T-helper 2 cell (primary cell): ENCODE measurements at places on chromosomes 5 and 9.

DNA sequence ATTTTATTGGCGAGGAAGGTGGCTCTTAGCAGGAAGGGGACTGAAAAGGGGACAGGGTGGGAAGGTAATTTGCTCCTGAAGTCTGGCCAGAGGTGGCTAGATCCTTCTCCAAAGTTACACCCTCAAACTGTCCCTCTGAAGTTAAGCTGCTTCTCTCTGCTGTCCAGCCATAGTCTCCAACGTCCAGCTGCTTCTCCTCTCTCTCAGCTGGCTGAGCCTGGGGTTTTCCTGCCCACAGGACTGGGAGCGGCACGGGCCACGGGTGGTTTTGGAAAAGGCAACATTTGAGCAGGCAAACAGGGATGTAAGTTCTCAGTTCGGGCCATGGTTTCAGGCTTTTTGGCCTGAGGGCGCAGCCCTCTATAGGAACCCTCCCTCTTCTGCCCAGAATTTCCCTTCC, 128.3 kb downstream of the YIPF5 start:
- no peak for DNase-seq

- no peak for DNase-seq
Observed at GRCh38 chr5:1053391-1054017, 44.9 kb downstream of the NKD2 start.

GRCh38 chr9:131279863-131280570, 3.7 kb upstream of the FAM78A start:
- no peak for DNase-seq

- no peak for DNase-seq
Observed at GRCh38 chr5:329121-329735, 7.7 kb downstream of the AHRR start.

DNA sequence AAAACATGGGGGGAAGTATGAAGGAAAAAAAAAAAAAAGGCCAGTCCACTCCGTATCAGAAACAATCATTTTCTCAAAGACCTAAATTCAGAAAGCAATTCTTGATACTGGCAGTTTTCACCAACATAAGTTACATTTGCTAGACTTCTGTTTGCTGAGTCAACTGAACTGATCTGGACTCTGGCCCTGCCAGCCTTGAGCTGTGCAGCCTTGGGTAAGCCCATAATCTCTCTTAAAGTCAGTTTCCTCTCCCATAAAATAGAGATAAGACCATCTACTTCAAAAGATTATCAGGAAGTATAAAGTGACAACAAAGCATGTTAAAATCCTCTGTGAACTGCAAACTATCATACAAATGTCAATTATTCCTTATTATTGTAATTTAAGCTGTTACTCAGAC, 106.8 kb downstream of the MAPKAP1 start:
- no peak for DNase-seq

- DNase-seq = no peak
Observed at GRCh38 chr9:2227144-2227867, 212.2 kb downstream of the SMARCA2 start.
